ENCODE measurements at places on chromosomes 6 and 20. TPM values are rescaled to one million over a fixed set of nuclear protein-coding genes. Genes with fewer than 3 reads are reported as not detected.

DNA sequence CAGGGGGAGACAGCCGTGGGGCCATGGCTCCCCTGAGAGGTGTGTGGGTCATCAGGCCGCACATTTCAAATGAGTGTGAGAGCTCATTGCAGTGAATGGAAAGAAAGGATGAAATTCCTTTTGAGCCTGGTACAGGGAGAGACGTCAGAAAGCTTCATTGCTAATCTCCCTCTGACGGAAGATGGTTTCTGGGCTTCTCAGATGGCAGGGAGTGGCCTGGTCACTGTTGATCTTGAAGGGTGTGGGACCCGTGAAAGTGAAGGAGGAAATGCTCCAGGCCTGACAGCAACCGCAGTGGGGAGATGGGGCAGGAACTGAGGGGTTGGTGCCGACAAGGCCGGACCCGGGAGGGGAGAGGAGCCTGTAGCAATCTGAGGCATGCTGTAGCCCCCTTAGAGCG is 127.4 kb downstream of the MYLK4 start:
- peak; percentile 99 for DNase-seq

DNA sequence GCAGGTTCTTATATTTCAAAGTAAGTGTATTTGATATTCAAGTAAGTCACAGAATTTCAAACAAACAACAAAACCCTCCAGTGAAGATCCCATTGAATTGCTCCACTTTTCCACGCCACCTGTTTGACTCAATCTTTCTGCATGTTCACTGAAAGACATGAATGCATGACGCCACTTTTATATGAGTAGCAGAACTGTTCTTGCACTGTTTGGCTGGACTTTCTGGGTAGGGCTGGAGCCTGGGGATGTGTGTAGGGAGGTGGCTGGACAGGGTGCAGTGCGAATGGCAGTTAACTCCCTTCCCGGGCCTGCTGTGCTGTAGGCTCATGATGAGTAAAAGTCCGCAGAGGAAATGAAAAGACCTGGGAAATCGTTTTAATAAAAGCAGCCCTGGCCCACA is 39.7 kb downstream of the IL20RA start:
- DNase-seq = no peak

GRCh38 chr20:5168651-5169396 is 42.0 kb downstream of the CDS2 start:
- DNase-seq = no peak

Gene DEFB132
- not detected for total RNA-seq

Gene PRDM13
- 1.6 TPM for total RNA-seq

GRCh38 chr6:12092762-12093161 is 80.7 kb downstream of the HIVEP1 start:
- DNase-seq = no peak

Gene HNF4A
- not detected for total RNA-seq

Gene EXOC2
- 28.8 TPM for total RNA-seq

GRCh38 chr6:137767911-137768690 is 99.0 kb upstream of the TNFAIP3 start:
- no peak for DNase-seq

Gene FAM209B
- total RNA-seq = not detected

All from NCI-H460 (cell line).